ENCODE measurements at places on chromosomes 11 and 22.

DNA sequence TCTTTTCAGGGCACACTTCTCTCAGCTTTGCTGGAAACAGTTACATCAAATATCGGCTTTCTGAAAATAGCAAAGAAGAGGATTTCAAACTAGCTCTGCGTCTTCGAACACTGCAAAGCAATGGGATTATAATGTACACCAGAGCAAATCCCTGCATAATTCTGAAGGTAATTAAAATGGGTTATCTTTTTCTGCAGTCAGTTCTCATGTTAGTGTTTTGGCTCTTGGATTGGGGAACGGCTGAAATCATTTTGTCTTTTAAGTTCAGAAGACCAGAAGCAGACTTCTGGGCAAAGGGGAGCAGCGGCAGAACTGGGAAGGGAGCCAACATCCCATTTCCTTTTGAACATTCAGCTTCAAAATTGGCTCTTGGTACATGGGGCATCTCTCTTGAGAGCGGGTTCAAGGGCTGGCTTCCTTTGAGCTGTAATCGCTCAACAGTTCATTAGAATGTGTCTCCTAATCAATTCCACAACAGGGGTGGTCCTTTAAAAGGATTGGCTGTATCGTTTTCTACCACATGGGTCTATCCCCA, 110.2 kb upstream of the MTNR1B start:
- H3K36me3 ChIP-seq = no peaks in the 10 kb centered on the region
- DNase-seq = peak; percentile 17
- no peak overlapping the region for H3K27ac ChIP-seq
- H3K4me3 ChIP-seq = no peak overlapping the region
- H3K4me1 ChIP-seq = no peaks in the 10 kb centered on the region

DNA sequence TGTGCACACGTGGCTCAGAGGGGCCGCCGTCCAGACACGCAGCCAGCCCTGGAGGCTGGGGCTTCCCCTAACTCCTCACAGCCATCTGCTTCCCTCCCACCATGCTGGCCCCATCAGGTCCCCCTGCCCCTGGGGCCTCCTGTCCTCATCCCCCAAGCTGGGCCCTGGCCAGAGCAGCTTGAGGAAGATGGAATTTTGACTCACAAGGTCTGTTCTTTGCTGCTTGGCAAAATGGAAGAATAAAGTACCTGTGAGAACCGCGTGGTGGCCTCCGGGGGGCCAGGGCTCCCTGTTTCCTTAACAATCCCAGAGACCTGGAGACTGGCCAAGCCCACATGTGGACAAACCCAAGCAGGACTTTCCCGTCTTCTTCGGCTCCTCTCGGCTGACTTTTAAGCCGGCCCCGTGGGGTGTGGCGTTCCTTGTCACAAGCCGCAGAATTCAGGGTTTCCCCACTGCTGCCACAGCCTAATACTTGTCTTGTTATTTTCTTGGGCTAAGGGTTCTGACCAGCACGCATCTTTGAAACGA, 872.8 kb downstream of the BRD1 start:
- no peaks in the 10 kb centered on the region for H3K36me3 ChIP-seq
- no peaks in the 10 kb centered on the region for H3K4me1 ChIP-seq
- no peaks in the 10 kb centered on the region for H3K27me3 ChIP-seq
- peak; percentile 32 for DNase-seq
- no peak overlapping the region for H3K27ac ChIP-seq
- H3K4me3 ChIP-seq = no peak overlapping the region

- no peak for DNase-seq
- no peaks in the 10 kb centered on the region for H3K36me3 ChIP-seq
- no peaks in the 10 kb centered on the region for H3K27me3 ChIP-seq
- peaks cover 6% of the 10 kb centered on the region for H3K4me1 ChIP-seq
Measured at GRCh38 chr11:123122341-123122740, 60.4 kb upstream of the HSPA8 start.

DNA sequence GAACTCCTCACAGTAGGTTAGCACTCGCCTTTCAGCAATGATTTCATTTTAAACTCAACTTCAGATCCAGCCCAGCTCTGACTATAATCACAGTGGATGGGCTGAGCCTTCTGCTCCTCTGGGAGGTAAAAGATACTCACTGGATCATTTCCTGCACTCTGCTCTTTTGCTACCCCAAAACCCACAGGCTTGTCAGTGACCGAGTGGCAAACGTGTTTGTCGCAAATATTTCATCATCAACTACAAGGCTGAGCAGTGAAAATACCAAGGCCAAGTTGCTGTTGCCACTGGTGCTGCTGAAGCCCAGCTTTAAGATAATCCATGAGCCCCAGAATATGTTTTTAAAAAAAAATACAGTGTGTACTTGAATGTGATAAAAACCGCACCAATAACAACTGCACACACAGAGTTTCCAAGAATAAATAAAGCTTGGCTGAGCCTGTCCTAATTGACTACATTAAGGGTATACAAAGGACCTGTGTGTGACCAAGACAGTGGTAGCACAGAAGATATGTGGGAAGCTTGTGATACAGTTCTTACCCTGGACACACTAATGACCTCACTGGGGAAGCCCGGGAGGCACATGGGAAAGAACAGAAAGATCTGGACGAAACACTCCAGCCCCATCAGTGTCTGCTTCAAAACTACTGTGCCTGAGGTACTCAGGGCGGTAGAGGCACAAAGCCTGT, 41.3 kb downstream of the ABTB2 start:
- peak; percentile 42 for DNase-seq
- no peaks in the 10 kb centered on the region for H3K27me3 ChIP-seq
- no peak overlapping the region for H3K4me3 ChIP-seq
- peaks cover 17% of the 10 kb centered on the region for H3K4me1 ChIP-seq
- no peak overlapping the region for H3K27ac ChIP-seq
